ENCODE measurements at places on chromosomes 7 and 10.

DNA sequence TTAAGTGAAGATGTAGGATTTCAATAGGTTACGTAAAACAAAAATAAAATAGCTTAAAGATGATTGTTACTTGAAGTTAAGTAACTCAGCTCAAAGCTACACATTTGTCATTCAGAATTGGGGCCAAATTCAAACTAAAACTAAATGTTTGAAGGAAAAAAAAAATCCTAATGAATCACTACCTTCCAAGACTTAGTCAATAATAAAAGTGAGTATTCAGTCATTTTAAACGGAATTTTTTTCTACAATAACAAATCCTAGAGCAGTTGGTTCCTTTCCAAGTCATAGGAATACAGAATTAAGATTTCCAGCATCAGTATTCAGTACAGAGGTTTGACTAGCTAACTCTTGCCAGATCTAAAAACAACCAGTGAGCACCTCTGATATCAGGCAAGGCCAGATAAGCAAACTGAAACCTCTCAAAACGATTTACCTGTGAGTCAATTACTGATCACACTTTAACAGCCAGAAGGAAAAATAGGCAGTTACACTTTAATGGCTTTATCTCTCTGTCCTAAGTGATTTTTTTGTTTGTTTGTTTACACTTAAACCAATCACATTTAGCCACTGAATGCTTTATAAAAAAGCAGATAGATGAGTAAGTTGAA is 669.8 kb upstream of the ANKRD30A start:
- DNase-seq, result peak; percentile 25

DNA sequence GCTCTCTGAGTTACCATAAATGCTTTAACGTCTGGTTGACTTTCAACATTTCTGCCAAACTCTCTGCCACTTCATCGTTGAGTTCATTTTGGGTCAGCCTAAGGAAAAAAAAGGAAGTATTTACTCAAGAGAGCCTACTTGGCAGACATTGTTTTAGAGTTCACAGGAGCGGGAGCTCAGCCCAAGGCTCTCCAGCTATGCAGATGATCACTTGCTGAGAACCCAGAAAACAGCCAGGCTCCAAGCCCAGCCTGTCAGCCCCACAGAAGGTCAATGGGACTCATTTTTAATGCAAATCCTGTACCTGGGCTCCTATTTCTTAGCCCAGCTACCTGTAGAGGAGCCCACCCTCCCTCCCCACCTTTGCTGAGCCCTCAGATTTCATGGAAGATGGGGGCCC is 45.5 kb downstream of the NOD1 start:
- peak; percentile 82 for DNase-seq

- no peak for DNase-seq
These were observed 184.6 kb downstream of the SEC23IP start for GRCh38 chr10:120076996-120077706.

DNA sequence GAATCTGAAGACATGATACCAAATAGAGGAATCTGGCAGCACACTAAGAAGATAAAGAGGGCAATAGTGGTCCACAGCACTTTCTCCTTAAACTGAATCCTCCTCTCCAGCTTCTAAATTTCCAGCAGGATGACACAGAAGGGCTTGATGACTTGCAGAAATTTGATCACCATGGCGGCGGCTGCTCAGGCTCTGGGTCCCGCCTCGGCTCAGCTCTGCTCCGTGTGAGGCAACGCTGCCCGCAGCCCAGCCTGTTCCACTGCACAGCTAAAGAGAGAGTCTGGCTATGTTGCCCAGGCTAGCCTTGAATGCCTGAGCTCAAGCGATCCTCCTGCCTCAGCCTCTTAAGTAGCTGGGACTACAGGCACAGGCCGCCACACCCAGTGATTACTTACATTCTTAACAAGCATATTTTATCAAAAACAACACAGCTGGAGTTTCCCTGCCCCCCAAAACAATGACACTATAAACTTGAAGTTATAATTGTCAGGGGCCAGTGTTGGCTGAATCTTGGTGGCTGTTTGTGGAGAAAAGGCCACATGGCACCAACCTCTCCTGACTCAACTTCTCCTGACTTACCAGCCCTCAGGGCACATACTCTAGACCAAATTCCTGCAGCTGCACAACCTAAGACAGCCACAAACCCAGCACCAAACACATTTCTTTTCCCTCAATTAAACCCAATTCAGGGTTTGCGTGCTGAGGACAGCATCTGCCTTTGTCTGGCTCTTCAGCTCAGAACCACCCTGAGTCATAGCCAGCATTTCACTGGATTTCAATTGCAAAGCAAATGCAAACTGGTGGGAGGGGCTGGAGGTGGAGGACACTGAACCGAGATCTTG is 11.6 kb upstream of the TNPO3 start:
- peak; percentile 78 for DNase-seq

GRCh38 chr10:45058580-45058979 is 57.9 kb downstream of the ZNF22 start:
- peak; percentile 22 for DNase-seq

GRCh38 chr10:116437076-116437692 is 9.5 kb downstream of the PNLIPRP3 start:
- no peak for DNase-seq

DNA sequence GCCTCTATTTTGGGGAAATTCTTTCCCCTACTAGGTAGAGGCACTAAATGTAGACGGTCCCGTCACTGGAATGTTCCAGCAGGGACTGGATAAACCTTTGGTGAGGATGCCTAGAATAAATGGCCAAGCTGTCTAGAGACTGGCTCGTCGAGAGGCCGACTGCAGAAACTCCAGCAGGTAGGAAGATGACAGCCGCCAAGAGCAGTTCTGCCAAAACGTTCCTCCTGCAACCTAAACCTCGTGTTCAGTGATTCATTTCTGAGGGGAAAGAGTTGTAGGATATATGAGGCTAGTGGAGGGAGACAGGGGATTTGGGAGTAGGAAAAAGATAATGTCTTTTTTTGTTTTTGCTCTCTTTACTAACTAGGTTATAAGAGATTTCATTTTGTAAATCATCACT is 184.7 kb upstream of the GDF10 start:
- no peak for DNase-seq

DNA sequence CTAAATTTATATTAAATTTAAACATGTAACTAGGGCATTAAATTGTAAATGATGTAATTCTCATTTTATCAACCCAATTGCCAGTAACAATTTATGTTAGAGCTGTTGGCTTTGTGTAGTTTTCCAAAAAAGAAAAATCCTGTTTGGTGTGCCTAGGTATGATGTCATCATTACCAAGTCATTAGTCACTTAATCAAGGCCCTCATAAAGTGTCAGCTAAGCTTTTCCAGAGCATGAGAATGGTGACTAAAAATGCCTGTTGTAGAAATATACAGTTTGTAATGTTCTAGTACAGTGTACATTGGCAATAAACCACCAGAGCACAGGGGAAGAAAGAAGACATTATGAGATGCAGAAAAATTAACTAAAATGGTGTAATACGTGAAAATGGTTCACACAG is 593.8 kb upstream of the ANKRD30A start:
- DNase-seq, result peak; percentile 37

GRCh38 chr7:25798344-25798743 is 353.7 kb upstream of the NFE2L3 start:
- no peak for DNase-seq

DNA sequence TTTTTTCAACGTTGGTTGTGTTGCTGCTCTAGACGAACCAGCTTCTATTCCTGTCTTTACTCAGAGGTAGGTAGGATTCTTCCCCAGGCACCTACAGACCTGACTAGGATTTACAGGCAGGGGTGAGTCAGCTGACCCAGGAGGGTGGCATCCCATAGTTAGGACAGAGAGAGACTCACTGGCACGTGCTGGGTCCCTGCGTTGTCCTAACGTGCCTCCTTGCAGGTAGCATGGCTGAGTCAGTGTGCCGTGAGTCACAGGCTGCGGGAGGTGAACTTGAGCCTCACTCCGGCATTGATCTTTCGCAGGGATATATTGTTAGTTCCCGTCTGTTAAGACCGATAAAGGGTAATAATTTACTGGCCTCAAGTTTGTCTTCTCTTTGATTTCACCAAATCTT is 96.5 kb downstream of the PFKFB3 start:
- peak; percentile 6 for DNase-seq

DNA sequence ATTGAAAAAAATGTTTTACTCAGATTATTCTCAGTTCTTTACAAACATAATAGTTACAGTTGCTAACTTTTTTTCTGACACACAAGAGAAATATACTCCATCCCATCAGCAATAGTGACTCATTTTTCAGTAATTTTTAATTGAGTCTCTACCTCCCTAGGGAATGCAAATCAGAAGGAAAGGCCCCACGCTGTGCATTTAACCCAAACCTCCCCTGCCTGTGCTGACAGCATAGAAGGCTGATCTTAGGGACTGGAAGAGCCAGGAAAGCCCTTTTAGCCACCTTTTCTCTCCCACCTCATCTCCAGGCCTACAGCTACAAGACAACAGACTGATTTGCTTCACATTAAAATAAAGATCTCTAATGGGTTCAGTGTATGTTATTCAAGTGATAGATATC is 24.7 kb upstream of the PIK3CG start:
- DNase-seq, result peak; percentile 57
